ENCODE measurements at places on chromosomes 1 and 21.

- no peak for DNase-seq
Observed at GRCh38 chr1:66492424-66492823, 41.5 kb upstream of the SGIP1 start.

DNA sequence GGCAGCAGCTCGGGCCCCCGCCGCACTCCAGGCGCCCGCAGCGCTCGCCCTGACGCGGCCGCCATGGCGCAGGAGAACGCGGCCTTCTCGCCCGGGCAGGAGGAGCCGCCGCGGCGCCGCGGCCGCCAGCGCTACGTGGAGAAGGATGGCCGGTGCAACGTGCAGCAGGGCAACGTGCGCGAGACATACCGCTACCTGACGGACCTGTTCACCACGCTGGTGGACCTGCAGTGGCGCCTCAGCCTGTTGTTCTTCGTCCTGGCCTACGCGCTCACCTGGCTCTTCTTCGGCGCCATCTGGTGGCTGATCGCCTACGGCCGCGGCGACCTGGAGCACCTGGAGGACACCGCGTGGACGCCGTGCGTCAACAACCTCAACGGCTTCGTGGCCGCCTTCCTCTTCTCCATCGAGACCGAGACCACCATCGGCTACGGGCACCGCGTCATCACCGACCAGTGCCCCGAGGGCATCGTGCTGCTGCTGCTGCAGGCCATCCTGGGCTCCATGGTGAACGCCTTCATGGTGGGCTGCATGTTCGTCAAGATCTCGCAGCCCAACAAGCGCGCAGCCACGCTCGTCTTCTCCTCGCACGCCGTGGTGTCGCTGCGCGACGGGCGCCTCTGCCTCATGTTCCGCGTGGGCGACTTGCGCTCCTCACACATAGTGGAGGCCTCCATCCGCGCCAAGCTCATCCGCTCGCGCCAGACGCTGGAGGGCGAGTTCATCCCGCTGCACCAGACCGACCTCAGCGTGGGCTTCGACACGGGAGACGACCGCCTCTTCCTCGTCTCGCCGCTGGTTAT is 2.8 kb downstream of the KCNJ9 start:
- DNase-seq = peak; percentile 81

DNA sequence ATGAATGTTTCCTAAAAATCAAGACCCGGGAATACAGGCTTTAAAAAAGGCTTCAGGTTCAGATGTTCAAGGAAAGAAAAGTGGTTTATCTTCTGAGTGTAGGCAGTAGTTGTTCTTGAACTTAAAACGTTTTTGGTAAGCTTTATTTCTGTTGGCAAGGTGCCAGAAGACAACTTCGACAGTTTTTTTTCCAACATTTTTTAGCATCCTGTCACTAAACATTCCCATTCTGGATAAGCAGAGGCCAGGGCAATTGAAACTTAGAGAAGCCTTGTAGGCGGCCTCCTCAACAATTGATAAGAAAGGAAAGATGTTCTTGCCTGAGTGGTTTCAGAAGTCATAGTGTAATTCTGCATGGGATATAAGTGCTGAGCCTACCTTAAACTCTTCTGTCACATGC is 66.7 kb downstream of the PATJ start:
- no peak for DNase-seq

- DNase-seq = no peak
Observed at GRCh38 chr1:6427441-6428390, 3.1 kb downstream of the ESPN start.

GRCh38 chr1:217272385-217272784 is 358.5 kb downstream of the GPATCH2 start:
- no peak for DNase-seq

- DNase-seq = no peak
Observed at GRCh38 chr1:11961230-11961629, 19.0 kb upstream of the MFN2 start.

GRCh38 chr1:246791303-246791918 is 67.2 kb downstream of the SCCPDH start:
- DNase-seq = no peak

DNA sequence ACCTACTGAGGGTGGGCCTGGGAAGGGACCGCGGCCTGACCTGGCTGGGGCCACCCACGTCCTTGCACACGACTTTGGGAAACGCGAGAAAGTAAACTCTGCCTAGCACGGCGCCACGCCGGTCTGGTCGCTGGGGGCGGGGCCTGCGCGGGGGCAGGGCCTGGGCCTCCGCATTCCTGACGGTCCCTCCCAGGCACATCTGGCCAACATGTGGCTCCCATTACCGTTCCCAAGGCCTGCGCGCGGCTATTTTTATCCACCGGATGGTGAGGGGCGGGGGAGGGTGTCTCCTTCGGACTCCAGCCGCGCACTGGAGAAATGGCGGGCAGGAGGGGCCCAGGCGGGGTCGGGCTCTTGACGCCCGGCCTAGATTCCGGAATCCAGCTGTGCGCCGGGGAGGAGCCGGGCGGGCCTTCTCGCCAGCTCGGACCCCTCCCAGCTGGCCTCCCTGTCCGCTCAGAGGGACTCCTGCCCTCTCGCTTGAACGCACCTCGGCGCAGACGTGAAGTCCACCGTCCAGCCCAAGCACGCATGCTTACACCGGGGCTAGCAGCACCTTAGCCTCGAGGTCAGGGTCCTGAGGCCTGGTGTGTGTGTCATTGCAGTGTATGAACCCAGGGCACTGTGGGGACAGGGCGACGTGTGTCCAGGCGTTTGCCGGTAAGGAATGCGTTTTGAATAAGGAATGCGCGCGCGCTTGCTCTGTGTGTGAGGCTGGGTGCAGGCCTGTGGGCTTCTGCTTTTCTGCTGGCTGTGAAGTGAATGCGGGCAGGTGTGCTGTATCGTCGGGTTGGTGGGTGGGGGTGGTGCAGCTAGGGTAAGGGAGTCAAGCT is 2.1 kb downstream of the EVA1B start:
- DNase-seq = peak; percentile 50

DNA sequence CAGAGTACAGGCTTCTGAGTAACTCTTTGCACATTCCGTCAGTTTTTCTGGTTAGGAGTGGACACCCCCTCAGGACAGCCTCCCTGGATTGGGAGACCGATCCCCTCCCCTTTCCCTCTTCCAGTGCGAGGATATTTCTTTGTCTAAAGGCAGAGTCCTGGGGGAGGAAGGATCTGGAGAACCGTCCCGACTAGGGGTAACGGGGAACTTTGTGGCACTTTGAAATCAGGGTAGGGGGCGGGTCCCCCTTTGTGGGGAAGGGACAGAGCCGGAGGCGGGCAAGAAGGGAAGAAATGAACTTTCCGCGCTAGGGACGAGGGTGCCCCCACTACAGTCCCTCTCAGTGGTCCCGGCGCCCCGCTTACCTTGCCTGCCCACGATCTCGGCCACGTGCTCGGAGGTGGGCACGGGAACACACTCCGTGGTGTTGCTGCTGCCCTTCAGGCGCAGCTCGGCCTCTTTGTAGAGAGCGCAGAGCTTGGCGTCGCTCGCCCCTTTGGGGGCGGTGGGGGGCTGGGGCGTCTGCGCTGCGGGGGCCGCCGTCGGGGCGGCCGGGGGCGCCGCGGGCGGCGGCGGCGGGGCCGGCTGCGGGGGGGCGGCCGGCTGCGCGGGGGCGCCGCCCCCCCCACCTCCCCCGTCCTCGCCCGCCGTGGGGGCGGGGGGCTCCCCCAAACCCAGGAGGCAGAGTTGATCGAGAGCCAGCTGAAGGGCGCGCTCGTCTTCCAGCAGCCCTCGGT is 917 bp downstream of the MEX3A start:
- no peak for DNase-seq

- DNase-seq = no peak
Observed at GRCh38 chr1:89989799-89990198, 5.1 kb upstream of the ZNF326 start.

GRCh38 chr1:88210103-88210787 is 473.8 kb upstream of the PKN2 start:
- no peak for DNase-seq

DNA sequence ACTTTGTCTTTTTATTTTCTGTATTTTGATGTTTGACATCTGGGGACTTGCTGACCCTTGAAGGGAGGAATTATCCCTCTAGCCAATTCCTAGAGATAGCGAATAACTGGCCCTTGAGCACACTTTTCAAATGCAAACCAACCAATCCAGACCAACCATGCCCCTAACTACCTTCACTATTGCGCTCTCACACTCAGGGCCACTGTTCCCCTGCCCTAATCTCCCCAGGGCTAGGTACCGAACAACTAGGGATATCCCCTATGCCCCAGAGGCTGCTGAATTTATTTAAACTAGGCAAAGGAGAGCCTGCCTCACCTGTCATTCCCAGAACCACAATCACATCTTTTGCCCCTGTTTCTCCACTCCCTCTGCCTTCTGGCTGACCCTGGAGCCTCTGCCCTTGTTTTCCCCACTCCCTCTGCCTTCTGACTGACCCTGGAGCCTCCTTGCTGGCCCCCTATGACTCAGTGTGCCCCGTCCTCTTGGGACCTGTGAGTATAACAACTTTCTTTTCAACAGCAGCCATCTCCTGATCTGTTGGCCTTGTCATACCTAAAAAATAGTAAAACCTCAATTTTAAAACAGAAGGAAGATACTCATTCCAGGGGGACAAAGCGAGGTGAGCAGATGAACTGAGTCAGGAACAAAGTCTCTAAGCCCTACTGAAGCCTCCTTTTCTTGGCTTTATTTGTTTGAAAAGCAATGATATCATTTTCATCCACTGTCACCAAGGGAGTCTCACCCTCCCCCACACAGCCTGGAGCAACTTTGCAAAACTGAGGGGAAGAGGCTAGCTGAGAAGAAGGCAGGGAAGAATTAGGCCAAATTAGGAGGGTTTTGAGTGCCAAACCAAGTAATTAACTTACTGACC is 115.5 kb downstream of the NMNAT2 start:
- DNase-seq = no peak

DNA sequence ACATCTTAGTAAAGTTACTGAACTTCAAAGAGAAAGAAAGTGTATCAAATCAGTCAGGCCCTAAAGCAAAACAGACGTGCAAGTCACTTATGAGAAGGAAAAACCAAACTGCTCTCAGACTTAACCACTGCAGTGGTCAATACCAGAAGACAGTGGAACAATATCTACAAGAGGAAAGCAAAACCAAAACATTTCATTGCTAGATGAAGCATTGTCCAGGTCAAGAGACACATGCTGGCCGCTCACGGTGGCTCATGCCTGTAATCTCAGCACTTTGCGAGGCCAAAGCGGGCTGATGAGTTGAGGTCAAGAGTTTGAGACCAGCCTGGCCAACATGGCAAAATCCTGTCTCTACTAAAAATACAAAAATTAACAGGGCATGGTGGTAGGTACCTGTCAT is 82.0 kb upstream of the MROH9 start:
- no peak for DNase-seq

DNA sequence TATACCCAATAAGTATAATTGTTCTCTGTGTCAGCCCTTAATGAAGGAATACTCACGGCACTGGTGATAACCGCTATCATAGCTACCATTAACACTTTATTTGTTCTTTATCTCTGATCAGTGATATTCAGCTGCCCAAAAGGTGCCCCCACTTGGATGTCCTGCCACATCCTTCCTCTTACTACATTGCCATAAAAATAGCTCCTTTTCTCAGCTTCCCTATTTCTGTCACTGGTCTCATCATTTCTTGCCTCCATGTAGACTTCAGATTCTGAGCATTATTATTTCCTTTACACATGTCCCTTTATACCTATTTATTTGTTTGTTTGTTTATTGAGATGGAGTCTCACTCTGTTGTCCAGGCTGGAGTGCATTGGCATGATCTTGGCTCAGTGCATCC is 2.7 kb upstream of the RAB29 start:
- no peak for DNase-seq

DNA sequence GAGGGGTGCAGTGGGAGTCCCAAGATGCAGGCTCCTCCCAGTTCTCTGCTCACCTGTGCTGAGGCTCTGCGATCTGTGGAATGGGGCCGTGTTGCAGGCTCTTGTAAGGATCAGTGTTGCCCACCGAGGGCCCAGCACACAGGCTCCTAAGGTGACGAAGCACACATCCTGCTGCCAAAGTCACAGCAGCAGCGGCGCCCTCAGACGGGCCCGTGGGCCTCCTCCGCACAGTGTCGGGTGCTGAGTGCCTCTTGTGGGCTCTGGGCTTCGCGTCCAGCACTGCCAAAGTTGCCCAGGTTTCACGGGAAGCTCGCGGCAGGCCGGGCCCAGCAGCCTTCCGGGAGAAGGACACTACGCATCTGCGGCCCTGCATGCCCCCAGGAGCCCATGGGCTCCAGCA is 72.1 kb upstream of the ABCG1 start:
- DNase-seq = peak; percentile 14

- DNase-seq = no peak
Observed at GRCh38 chr1:94501426-94501825, 40.1 kb downstream of the F3 start.

- no peak for DNase-seq
Observed at GRCh38 chr1:80048716-80049115, 1042.2 kb upstream of the ADGRL4 start.

GRCh38 chr1:208213786-208214185 is 30.4 kb downstream of the PLXNA2 start:
- no peak for DNase-seq

GRCh38 chr1:243483071-243483771 is 227.4 kb downstream of the SDCCAG8 start:
- peak; percentile 29 for DNase-seq

DNA sequence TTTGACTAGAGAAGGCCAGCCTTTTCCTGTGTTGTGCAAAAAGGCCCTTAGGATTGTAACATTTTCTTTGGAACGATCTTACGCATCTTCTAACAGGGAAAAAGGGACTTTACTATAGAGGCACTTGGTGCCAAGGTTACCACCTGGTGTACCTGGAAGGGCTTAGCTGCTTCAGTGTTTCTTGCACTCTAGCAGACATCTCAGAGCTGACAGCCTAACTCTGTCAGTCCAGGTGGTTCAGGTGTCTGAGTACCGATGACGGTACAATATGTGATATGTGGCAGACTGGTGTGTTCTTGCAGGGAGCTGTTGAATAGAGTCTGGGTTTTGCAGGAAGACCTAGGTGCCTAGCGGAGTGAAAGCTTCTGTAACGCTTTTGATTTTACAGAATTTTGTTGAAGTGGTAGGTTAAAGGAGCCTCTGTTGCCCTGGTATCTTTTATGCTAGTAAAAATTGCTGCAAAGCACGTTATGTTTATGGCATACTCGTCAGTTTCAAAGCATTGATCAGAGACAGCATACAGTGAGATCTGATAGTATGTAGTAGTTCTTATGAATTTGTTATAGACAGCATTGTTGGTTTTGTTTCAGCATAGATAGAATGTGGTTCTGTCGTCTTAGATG is 1.4 kb downstream of the MAGI3 start:
- peak; percentile 24 for DNase-seq

GRCh38 chr1:65429806-65430205 is 9.3 kb downstream of the LEPR start:
- DNase-seq = no peak

GRCh38 chr21:24272521-24272938 is 1334.8 kb downstream of the MRPL39 start:
- no peak for DNase-seq

GRCh38 chr1:208731981-208732821 is 488.0 kb upstream of the PLXNA2 start:
- no peak for DNase-seq

GRCh38 chr1:160935527-160936258 is 18.9 kb downstream of the ITLN2 start:
- no peak for DNase-seq

DNA sequence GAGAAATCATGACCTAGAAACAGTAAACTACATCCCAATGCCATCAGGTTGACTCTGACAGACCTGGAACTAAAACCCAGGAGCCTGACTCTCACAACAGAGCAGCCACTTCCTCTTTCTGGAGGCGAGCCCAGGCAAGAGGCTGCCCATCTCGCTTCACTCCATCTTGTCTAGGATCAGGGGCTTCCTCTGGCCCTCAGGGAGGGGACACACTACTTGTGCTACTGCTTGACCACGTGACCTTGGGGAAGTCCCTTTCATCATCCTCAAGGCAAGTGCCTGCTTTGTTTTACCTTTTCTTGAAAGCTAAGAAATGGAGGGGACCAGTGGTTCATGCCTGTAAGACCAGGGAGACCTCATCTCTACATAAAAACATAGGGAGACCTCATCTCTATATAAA is 2.6 kb upstream of the TENT5B start:
- DNase-seq = no peak
